ENCODE measurements at places on chromosomes 12 and 14.

DNA sequence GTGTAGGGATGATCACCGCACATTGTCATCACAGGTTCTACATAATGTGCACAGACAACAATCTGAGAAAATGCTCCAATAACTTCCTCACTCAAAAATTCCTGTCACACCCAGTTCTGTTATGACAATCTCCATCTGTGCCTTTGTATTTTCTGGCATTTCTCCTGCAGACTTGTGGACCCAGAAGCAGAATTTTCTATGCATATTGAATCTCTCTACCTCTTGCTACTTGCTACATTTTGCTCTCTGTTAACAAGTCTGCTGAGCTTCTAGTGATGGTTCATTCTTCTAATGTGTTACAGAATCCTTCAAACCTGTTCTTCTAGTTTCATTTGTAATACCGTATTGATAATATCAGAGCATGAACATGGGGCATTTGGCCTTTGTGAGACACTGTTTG is 127.8 kb upstream of the PTPRQ start:
- no peak for DNase-seq

DNA sequence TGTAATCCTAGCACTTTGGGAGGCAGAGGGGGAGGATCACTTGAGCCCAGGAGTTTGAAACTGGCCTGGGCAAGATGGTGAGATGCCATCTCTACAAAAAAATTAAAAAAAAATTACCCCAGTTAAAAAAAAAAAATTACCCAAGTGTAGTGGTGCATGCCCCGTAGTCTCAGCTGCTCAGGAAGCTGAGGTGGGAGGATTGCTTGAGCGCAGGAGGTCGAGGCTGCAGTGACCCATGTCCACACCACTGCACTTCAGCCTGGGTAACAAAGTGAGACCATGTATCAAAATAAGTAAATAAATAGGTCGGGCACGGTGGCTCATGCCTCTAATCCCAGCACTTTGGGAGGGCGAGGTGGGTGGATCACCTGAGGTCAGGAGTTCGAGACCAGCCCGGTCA is 128.8 kb downstream of the VRK1 start:
- no peak for DNase-seq

DNA sequence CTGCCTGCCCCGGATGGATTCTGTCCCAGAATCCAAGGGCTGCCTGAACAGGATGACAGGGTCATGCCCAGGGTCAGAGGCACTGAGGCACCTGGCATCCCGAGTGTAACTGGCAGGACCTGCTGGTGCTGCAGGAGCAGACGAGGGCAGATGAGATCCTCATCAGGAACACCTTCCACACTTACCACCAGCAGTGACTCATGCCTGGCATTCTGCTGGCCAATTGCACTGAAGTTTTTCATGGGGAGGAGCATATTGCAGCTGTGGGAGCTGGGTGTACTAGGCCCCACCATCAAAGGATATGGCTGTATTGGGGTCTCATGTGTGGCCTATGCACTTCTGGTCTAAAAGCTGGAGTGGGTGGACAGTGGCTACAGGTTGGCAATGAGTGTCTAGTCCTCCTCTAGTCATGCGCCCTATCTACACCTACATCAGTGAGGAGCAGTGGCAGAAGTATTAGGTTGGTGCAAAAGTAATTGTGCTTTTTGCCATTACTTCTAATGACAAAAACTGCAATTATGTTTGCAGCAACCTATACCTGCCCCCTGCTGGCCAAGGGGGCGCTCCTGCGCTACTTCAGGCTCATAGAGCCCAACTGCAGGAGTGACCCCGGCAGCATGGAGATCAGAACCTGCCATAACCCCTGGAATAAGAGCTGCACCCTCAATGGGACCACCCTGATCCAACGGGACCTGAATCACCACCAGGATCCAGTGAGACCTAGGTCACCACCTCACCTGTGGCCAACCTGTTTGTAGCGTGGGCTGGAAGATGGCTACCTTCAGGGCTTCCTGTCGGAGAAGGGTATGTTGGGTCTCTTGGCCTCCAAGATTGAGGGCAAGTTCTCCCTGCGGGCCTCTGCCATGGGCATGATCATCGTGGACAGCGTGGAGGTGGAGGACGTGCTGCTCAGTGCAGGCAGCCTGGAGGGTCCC is 8.0 kb upstream of the C12orf42 start:
- peak; percentile 66 for DNase-seq

GRCh38 chr12:112239881-112240280 is 114.5 kb downstream of the TRAFD1 start:
- no peak for DNase-seq

- DNase-seq, result no peak
Observed at GRCh38 chr12:110001596-110001995, 2.4 kb downstream of the ANKRD13A start.

DNA sequence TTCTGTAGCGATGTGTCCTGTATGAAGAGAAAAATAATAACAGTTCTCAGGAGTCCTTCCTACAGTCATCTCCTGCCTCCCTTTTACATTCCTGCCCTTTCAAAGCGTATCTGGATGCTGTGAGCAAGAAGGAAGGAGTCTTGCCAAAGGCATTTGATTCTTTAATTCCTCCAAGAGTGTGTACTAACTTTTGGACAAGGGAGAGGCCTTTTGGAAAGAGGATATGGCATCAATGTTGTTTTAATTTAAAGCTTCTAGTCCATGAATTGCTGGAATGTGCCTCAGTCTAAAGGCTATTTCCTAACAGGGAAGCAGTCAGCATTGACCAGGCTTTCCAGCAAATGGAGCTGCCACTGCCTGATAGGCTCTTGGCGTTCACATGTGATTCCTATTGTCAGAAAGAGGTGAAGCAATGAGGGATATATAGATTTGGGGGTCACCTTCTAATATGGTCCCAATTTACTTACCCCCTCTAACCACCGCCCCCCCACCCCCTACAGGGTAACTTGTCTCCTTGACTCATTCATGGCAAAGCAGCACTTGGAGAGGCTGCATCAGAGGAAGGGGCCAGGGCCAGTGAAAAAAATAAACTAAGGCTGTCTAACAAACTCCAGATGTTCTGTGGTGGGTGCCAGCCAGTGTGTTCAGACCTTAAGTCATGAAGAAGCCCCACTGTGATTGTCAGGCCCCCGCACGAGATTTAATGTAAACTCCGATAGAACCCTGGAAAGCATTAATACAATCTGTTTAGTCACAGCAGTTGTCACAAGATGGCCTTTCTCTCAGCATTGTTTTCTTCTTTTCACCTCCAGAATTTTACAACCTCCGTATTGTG is 220.3 kb downstream of the FBXL14 start:
- DNase-seq, result no peak

DNA sequence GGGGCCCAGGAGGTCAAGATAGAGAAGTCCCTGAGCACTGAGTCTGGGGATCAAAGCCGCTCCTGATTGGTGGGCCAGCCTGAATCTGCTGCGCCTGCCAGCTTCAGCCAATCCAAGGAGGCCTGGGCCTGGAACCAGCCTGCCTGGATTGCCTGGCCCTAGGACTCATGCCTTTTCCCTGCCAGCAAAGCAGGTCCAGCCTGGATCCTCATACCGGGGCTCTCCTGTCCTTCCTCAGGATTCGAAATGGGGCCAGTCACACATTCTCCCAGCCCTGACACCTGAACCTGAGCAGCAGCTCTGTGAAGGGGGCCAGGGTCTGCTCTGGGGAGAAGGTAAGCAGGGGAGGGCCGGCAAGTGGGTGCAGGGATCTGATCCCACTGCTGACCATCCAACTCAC is 81.9 kb downstream of the NINJ2 start:
- no peak for DNase-seq

DNA sequence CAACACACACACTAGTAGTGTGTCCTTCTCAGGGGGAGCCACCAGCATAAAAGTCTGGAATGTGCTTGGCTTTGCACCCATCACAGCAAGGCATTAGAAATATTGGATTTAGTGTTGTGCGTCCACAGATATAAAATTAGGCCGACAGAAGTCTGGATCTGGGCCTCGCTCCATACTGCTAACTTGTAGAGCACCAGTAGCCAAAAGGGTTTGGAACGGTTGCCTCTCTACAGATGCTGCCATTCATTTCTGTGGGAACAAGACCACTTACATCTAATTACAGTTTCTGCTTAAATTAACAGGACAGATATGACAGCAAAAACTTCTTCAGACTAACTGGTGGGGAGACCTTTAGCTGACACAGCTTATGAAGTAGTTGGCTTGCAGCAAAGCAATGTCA is 94.2 kb downstream of the EXOC5 start:
- DNase-seq, result no peak

DNA sequence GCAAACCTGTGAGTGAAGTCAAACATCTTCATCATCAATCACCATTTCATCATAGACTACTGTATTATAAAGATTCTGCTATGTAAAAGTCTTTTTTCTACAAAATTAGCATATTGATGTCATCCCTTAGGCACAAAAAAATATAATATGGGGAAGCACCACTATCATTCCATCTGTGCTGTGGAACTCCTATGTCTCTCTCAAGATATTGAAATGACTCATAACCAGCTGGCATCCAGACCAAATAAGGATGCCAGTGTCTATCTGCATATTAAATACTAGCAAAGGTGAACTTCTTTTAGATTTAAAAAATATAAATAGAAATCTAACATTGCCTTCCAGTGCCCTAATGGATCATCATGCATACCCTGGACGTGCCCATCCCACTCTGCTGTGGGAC is 17.9 kb upstream of the DCAF5 start:
- no peak for DNase-seq

GRCh38 chr14:23300687-23301223 is 1.9 kb downstream of the PPP1R3E start:
- DNase-seq, result no peak

GRCh38 chr12:15088105-15088504 is 115.3 kb downstream of the PDE6H start:
- DNase-seq, result no peak

DNA sequence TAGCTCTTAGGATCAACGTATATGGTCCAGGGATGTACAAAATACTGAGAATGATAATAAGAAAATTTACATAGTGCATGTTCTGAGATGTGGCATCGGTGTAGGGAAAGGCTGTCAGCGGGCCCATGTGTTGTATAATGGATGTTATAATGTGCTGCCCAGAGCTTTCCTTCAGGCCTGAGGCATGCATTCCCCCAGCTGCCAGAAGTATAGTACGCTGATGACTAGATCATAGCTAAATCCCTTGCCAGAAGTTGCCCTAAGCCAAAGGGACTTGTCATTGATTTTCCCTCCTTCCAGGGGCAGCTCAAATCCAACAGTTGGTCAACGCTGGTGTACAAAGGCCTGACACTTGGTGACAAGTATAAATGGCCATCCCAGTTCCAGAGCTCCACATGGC is 6.5 kb upstream of the OR11G2 start:
- no peak for DNase-seq

DNA sequence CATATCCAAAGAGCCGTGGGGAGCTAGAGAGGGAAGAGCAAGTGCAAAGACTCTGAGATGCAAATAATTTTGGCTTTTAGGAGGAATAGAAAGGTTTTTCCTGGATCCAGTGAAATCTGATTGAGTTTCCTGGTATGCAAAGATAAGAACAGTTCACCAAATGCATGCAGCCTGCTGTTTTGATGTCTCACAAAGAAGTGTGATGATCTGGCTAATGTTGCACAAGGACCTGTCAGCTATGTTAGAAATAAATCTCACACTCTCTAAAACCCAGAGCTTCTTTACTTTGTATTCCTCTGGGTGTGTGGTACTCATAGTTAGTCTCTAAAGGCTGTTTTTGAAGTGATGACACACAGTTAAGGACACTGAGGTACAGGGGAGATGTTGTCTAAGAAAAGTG is 321.4 kb downstream of the AACS start:
- DNase-seq, result no peak

DNA sequence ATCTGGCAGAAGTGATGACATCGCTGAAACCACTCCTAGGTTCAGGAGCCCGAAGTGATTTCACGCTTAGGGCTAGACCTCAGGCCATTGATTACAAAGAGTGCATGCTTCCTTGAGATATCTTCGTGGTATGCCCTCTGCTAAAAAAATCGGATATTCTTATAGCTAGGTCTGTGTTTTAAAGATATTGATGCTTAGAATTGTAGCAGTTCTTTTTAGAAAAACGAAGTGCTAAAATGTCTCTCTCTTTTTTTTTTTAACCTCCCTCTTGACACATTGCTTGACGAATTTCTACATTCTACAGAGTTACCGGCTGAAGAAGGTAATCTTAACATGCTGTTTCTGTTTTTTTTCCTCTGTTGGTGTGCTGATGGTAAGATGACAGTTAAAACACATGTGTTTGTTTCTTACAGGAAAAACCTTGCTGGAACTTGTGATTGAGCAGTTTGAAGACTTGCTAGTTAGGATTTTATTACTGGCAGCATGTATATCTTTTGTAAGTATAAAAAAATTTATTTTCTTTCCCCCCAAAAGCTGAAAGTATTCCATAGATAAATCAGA is 1.3 kb downstream of the ATP2A2 start:
- DNase-seq, result no peak

DNA sequence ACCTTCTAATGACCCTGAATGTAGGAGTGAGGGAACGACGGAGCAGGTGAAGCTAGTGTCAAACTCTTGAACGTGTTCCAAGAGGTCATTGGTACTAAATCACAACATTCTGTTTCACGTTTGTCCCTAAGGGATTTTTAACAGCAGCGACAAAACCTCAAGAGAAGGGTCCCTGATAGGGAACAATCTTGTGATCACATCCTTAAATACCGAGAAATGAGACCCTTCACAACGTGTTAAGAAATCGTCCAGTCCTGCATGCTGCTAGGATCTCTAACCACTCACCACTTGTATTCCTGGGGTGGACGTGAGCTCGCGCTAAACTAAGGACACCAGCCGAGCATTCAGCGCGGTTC is 134.1 kb upstream of the KRAS start:
- no peak for DNase-seq

- DNase-seq, result no peak
Observed at GRCh38 chr12:107681836-107682820, 3.5 kb upstream of the PWP1 start.

GRCh38 chr12:66813137-66813892 is 134.4 kb upstream of the GRIP1 start:
- DNase-seq, result no peak

DNA sequence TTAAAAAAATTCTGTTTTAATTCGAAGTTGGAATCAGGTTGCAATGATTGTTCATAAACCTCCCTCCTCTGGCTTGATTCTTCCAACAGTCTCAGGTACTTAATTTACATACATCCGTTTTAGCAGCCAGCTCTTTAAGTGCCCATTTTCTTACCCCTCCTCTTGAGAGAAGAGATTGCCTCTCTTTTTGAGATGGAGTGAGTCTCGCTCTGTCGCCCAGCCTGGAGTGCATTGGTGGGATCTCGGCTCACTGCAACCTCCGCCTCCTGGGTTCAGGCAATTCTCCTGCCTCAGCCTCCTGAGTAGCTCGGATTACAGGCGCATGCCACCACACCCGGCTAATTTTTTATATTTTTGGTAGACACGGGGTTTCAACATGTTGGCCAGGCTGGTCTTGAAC is 146.4 kb upstream of the AMIGO2 start:
- no peak for DNase-seq

Data from stimulated activated naive CD4-positive, alpha-beta T cell (primary cell).